ENCODE measurements at places on chromosomes 1 and 21. TPM values are rescaled to one million over a fixed set of nuclear protein-coding genes. Genes with fewer than 3 reads are reported as not detected.
A peak's percentile ranks its signal among the peaks of the same experiment; 100 is the strongest.

Gene CLCA4
- 2.9 TPM for total RNA-seq

Gene SLAMF1
- total RNA-seq: 0.24 TPM

Gene SETSIP
- total RNA-seq: not detected

Gene TMEM52
- not detected for total RNA-seq

DNA sequence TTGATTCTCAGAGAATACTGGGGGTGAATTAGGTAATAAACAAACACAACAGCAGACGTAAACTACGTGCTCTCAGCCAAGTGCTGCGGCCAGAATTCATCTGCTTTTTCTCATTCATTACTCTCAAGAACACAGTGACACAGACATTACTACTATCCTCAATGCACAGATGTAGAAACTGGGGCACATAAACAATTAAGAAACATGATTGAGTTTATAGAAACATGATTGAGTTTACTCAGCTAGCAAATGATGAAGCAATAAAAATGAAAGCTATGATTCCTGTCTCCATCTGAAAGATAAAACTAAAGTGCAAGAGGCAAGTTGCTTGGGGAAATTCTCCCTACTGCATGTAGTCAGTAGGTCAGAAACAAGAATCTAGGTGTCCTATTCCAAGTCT lies 140.5 kb downstream of the IFI44 start:
- no peak for DNase-seq

DNA sequence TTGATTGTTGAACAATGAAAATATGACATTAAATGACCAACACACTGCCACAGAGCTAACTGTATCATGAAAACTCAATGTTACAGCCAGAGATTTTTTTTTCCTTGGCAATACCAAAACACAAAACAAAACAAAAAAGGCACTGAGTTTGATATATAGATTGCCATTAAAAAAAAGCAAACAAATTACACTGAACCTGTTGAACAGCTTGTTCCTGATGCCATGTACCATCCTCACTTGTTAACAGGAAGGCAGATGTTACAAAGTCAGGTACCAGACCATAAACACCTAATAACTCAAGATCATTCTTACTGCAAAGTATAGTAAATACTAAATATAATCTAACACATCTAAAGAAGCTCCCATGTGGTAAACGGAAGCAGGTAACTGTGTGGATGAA lies 75.2 kb downstream of the ZNF644 start:
- no peak for DNase-seq

DNA sequence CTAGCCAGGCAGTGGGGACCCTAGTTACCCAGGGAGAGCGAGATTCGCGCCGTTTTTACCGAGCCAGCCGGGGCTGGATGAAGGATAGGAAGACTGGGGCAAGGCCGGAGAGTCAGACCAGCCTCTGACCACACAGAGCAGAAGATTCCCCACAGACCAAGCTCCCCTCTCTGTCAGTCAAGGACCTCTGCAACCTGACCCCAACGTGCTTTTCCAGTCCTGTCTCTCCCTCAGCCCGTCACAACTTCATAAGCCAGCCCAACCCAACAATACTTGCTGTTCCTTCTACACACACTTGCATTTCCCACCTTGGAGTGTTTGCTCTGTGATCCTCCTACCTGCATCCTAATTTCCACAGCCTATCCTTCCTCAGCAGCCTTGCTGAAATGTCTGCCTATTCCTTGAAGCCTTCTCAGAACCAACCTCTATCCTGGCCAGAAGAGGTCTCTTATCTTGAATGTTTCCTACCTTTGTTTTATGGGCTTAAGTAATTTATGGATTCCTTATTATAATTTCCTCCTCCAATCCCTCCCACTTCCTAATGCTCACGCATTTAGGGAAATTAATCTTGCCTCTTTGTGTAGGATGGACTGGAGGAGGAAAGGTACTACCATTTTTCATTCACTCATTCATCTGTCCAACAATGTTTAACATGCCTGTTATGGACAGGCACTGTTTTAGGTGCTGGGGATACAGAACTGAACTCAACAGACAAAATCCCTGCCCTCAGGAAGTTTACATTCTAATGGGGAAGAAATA lies at the start of gene GSTM3:
Gene GSTM3 (minus strand): TSS at position 424 of the 759 bp plus-strand sequence. CDS start 751 bp downstream, outside the sequence.
- peak; percentile 15 for DNase-seq

DNA sequence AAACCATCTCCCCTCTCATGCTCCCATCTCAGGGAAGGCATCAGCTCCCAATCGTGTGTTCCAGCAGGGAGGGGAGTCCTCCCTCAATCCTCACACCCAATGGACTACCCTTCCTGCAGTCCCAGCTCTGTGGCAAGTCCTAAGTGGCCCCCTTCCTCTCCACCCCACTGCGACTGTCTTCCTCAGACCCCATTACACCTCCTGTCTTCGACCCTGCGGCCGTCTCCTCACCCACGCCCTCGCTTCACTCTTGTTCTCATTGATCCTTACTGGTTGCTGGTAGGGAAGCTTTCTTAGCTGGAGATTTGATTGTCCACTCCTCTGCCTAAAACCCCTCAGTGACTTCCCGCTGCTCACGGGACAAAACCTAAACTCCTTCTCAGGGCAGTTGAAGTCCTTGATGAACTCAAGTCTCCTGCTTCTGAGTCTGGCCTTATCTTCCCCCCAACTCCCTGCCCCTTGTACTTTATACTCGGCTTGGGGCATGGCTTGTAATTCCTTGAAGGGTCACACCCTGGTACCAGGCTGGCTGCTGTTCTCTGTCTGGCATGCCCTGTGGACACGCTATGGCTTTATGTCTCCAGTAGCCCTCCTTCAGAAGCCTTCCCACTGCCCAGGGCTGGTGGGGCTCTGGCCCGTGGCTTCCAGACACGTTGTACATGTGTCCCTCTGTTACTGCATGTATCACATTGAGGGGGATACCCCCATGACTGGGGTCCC lies 2.3 kb upstream of the EPS8L3 start:
- no peak for DNase-seq

DNA sequence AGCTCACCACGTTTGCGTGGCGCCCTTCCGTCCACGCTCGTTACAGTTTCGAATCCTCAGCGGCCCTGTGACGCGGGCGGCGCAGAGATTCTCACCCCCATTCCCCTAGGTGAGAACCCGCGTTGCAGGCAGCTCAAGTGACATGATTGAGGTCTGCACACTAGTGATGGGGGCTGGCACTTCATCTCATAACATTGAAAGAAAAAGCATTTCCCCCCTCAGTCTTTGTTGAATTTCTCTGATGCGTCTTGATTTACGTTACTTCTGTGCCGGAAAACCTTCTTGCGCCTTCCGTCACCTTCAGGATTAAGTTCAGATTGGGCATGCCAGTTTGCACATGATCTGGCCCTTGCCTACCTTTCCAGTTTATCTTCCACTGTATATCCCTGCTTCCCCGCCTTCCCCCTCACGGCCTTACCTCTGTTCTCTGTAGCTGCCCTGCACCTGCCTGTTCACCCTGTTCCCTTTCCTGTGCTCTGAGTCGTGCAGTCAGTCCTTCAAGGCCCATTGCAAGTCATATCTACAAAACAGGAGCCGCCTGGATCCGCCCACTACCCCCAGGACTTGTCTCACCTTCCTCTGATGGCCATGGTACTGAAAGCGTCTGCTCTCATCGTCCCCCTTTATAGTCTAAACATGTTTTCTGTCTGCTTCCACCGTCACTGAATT lies 1.1 kb downstream of the CTPS1 start:
- no peak for DNase-seq

DNA sequence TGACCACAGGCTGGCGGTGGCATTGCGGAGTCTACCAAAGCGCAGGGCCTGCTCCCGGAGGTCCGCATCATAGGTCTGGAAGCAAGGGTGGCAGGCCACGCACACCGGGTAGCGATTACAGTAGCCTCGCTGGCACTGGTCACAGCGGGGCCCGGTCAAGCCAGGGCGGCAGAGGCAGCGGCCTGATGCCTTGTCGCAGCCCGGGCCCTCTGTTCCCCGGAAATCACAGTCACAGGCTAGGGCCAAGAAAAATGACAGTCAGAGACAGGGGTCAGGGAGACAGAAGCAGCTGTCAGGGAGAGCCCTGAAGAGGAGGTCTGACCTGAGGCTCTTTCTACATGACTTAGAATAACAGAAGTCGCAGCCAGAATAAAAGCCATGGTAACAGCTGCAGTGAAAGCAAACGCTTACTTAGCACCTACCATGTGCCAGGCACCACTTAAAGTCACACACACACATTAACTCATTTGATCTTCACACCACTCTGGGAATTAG lies 26.4 kb downstream of the LAMB3 start:
- DNase-seq: no peak

- DNase-seq: no peak
Measured at GRCh38 chr1:200345520-200345919, 64.3 kb downstream of the ZNF281 start.

- no peak for DNase-seq
Measured at GRCh38 chr1:59505596-59506028, 208.7 kb downstream of the FGGY start.

- peak; percentile 94 for DNase-seq
Measured at GRCh38 chr1:248838357-248839167, 538 bp downstream of the ZNF672 start.

DNA sequence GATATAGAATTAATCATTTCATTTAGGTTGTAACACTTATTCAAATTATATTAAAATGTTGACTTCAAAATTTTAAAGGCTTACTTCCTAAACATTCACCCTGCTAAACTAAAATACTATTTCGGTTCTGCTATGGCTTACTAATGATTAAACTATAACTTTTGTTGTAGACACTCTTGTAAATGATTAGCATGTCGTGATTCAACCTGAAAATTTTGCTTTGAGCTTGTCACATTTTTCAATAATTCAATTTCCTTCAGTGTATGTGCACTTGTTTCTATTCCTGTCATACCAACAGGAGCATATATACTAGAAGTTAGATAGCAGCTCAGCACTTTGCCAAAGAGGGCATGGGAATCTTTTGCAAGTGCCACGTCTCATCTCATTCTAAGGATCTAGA lies 1018.8 kb downstream of the AMY1C start:
- DNase-seq: no peak

DNA sequence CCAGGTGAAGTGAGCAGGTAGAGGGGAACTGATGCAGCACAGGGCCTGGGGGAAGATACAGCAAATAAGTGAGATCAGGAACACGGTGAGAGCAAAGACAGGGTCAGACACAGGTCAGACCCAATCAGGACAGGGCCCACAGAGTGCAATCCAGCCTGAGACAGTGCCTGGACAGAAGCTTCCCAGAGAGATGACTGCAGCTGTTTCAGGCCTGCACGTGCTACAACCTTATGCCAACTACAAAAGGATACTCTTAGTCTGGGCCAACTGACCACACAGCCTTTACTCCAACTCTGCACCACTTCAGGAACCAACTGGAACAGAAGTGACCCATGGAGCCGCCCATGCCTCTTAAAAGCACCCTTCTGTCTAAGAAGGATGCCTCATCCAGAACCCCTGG lies 228.0 kb downstream of the TOMM20 start:
- no peak for DNase-seq

GRCh38 chr1:100497796-100498195 lies 40.1 kb upstream of the GPR88 start:
- no peak for DNase-seq

DNA sequence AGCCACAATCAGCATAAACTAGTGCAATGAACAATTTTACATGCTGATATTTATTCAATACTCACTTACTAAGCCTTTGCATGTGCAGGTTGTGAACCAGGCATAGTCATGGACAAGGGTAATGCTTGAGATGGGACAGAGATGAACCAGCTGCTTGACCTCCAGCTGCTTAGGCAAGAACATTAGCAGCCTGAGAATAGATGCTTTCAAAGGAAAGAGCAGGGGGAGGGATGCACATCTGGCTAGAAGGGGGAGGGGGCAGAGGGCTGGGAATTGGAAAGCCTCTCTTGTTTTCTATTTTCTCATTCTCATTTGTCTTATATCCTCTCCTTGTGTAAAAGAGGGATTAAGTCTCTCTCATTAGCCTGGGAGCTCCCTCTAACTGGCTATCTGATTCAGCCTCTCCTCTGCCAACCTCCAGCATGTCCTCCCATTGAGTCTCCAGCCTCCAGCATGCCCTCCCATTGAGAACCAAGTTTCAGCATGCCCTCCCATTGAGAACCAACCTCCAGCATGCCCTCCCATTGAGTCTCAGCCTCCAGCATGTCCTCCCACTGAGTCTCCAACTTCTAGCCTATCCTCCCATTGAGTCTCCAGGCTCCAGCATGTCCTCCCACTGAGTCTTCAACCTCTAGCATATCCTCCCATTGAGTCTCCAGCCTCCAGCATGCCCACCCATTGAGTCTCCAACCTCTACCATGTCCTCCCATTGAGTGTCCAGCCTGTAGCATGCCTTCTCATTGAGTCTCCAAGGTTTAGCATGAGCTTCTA lies 38.4 kb upstream of the TRABD2B start:
- no peak for DNase-seq

GRCh38 chr1:233025157-233025556 lies 74.7 kb downstream of the NTPCR start:
- peak; percentile 35 for DNase-seq

GRCh38 chr21:45309069-45309986 lies 21.6 kb upstream of the POFUT2 start:
- DNase-seq: peak; percentile 63

DNA sequence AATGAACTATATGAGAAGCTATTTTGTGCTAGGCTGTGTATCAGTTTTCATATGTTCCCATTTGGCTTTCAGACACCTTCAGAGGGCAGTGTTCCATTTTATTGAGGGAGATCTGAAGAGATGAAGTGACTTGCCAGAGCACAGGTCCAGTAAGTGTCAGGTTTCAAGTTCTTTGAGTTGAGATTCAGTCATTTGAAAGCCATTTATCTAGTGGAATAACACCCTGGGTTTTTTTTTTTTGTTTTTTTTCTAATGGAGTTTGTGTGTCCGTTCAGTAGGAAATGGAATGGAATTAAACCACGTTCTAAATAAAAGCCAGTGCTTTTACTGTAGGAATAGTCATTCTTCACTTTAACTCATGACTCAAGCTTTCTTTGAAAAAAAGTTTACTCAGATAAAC lies 652.9 kb upstream of the USP24 start:
- DNase-seq: peak; percentile 37

DNA sequence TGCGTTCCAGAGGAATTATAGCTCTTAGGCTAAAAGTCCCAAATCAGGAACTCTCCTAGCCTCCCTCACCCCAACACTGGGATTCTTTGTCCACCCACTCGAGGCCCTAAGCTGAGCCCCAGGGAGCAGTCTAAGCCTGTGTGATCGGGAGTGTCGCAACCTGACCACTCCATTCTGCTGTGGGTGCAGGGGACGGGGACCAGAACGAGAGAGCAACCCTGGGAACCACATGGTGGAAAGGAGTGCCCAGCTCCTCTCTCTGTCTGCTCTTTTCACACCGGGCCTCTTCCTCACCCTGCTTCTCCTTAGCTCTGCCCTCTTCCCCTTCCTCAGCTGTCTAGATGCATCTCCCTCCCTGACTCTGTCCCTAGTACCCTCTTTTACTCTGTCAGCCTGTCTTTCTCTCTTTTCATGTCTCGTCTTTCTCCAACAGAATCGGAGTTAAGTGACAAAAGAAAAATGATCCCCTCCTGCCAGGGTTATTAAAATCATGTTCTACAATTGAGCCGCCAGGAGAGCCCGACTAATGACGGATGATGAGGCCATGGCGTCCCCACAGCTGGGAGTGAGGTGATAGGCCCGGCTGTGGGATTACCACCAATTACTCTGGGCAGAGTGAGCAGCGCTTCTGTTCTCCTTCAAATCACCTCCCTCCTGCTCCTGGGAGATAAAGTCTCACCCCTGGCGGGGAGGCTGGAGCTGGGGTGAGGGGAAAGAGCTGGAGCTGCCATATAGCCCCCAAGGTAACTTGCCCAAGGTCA lies 34.5 kb upstream of the CSF3R start:
- DNase-seq: peak; percentile 5

GRCh38 chr1:10728595-10729410 lies 67.6 kb downstream of the CASZ1 start:
- DNase-seq: no peak

- DNase-seq: no peak
Measured at GRCh38 chr1:57866998-57867397, 443.1 kb upstream of the DAB1 start.

Data from umbilical cord (tissue), 2 donors.